ENCODE measurements at places on chromosomes 7 and 10.
A peak's percentile ranks its signal among the peaks of the same experiment; 100 is the strongest.

DNA sequence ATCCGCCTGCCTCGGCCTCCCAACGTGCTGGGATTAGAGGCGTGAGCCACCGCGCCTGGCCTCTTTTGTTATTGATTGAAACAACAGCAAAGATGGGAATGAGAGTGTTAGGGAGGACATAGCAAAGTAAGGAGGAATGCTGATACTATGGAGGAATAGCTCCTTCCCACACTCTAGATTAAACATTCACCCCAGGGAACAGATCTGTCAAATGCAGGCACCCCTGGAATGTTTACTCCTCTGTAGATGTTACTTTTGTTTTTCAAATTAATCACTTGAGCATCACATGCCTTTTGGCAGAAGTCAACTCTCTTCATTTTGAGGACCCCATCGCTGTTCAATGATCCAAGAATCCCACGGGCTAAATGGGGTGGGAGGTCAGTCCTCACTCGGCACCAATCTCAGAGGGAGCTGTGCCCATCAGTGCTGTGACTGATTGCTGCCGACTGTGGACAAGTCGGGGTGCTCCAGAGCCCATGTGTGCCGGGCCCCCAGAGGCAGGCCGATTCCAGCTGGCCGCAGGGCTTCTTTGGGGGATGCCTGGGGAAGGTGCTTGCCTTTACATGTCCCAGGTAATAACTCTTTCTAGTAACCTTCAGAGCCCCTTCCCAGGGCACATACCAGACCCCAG, 10.2 kb upstream of the COBL start:
- no peak for DNase-seq

DNA sequence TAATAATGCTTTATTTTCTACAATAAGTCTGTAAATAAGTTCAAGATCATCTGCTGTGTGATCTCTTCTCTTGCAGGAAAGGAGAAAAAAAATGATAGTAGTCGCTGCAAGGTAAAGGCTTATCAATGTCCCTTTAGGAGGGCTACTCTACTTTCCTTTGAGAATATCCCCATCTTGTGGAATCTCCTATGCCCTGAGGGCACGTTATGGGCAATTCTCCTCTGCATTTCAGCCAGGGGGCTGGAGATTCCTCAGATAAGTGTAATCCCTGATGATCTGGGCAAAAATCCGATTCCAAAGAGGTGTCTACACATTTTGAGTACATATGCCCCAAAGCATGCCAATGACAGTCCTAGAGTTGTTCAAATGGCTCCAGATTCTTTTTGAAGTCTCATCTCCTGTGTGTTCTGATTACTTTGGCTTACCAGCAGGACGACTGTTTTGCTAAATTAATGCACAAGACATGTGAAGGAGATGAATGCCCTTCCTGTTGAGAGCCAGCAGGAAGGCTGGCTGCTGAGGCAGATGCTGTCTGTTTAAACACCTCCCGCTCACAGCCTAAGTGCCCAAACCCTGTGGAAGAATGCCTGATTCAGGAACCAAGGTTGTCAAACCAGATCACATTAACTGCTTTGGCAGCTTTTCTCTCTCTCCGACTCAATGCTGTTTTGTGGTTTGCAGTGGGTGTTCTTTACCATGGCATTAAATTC, 171.2 kb upstream of the COL1A2 start:
- DNase-seq = peak; percentile 27

- no peak for DNase-seq
Observed at GRCh38 chr10:13103554-13103953, 3.6 kb downstream of the OPTN start.

DNA sequence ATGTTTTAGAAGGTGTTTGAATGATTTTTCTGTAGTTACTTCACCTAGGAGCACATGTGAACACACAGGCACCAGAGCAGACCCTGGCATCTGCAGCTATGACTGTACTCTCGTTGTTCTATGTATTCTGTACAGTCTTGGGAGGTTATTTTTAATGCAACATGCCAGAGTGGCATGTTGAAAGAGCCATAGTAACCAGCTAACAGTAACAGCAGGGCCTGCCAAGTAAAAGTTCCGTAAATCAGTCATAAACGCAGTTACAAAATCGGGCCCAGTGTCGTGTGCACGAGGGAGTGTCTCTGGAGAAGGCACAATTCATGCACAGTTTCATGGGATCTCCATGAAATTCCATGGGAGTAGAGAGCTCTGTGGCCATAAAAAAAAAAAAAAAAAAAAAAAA, 108.3 kb upstream of the CDK6 start:
- DNase-seq = no peak

DNA sequence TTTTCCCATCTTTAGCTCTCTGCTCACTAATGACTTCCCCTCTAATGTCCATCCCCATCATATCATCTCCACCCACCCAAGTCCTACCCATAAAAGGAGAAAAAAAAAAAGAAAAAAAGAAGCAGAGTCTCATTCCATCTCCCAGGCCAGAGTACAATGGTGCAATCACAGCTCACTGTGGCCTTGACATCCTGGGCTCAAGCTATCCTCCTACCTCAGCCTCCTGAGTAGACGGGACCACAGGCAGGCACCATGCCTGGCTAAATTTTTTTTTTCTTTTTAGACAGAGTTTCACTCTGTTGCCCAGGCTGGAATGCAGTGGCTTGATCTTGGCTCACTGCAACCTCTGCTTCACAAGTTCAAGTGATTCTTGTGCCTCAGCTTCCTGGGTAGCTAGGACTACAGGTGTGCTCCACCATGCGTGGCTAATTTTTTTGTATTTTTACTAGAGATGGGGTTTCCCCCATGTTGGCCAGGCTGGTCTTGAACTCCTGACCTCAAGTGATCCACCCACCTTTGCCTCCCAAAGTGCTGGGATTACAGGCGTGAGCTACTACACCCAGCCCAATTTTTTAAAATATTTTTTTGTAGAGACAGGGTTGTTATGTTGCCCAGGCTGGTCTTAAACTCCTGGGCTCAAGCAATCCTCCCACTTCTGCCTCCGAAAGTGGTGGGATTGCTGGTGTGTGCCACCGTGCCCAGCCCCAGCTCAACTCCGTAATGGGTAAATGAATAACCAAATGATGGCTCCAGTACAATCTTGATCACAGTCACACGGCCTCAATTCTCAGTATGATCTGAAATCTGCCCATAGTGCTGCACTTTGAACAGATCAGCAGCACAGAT, 24.6 kb upstream of the SGMS1 start:
- no peak for DNase-seq

DNA sequence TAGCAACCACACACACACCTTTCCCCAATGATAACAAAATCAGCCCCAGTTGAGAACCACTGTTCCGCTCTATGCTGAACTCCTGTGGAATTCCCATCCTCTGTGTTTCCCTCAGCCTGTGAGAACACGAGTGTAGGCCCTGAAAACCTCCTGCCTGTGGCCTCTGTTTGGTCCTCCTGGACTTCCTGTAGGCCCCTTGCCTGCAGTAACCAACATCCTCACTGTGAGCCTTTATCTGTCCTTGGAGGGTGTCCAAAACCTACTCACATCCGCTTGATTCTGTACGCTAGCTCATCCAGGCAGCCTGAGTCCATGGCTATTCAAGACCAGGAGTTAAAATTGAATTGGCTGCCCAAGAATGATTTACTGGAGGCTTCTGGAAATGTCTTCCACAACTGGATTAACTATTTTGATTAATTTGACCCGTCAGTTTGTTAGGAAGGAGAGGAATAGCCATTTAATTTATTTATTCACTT, 149.8 kb downstream of the AKR1D1 start:
- DNase-seq = no peak

DNA sequence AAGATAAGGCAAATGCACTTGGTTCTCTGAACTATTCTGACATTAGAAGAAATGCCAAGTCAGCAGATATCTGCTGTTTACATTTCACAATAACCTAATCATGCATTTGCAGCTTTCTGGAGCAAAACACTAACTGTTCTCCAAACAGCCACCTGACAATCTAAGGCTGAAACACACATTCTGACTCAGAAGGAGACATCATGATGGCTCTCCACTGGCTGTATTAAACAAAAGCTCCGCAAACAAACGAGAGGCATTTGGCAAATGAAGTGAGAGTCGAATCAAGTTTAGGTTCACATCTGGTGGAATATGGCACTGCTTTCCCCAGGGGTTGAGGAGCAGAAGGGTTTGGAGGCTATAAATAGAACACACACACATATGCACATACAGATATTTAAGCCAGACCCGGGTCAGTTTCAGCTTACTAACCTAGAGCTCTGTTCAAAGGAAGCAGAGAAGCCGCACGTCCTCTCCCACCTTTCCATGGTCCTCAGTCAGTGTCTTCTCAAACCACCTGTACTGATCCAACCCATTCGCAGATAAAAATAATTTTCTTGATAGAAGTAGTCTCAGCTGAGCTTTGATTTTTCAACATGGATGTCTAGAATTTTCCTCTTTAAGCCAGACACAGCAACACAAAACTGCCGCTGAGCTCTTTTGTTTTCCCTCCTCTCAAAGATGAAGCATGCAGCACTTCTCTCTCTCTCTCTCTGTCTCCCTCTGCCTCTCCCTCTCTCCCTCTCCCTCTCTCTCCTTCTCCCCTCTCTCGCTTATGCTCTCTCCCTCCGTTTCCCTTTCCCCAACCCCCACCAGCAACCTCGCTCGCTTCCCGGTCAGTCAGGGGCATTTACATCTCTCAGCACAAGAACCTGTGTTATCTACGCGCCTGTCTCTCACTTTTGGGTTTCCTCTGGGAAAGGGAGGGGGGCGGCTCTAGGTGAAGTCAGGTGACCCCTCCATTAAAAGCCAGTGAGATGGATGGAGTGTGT, 682.8 kb downstream of the MAGI2 start:
- no peak for DNase-seq

- no peak for DNase-seq
Observed at GRCh38 chr10:119061352-119061751, 19.3 kb downstream of the EIF3A start.

- DNase-seq = no peak
Observed at GRCh38 chr7:60017-60675, 132.2 kb upstream of the FAM20C start.

DNA sequence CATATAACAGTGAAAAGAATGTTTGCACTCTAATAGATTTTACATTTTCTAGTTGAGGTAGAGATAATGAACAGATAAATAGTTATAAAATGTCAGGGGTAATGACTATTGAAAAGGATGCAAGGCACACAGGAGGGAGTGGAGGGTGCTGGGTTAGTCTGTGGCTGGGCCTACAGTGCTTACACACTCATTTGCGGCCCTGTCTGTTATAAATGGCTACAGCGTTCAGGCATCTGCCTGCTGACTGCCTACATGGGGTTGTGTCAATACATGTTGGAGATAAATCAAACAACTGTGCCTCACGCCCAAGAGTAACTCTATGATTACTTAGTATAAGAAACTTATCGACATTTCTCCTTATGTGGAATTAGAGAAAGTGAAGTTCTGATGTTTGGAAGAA, 313.3 kb downstream of the ACTR3B start:
- DNase-seq = no peak

GRCh38 chr10:118565301-118566075, 30.0 kb downstream of the PRLHR start:
- no peak for DNase-seq

DNA sequence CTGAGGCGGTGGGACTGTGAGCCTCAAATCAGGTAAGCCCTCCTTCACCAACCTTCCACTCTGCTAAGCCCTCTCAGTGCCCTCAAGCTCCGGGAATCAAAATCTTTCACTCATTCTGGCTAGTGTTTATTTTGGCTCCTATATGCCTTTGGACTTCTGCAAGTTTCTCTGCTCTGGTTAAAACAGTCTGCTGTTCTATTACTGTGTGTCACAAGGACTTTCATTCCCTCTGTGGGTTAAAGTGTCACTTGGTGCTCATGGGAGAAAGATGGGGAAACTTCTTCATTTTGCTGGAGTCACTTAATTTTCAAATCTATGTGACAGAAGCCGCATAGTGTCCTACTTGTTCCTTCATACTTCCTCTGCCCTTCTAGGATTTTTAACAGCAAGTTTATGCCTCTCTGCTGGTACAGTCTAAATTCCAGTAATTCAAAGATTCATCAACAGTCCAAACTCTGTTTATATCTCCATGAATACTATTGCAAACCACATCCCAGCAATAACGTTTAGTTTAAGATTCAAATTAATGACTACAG, 61.3 kb downstream of the CD36 start:
- DNase-seq = peak; percentile 51

GRCh38 chr10:128087884-128088709, 38.1 kb downstream of the MKI67 start:
- DNase-seq = peak; percentile 43

DNA sequence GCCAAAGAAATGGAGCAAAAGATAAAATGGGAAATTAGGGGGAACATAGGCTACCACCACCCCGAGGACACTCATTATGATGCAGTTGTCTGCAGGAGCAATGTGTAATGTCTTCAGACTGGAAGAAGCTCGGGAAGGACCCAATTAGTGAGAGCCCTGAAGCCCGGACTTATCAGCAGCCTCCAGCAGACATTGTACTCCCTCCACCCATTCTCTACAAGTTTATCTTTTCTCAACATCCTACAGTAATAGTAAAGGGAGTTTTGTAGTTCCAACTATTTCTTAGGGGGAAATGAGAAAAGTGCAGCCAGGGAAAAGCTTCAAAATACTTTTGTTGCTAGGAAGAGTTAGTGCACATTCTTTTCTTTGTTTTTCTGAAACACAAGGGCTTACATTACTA, 657.3 kb upstream of the COBL start:
- no peak for DNase-seq

DNA sequence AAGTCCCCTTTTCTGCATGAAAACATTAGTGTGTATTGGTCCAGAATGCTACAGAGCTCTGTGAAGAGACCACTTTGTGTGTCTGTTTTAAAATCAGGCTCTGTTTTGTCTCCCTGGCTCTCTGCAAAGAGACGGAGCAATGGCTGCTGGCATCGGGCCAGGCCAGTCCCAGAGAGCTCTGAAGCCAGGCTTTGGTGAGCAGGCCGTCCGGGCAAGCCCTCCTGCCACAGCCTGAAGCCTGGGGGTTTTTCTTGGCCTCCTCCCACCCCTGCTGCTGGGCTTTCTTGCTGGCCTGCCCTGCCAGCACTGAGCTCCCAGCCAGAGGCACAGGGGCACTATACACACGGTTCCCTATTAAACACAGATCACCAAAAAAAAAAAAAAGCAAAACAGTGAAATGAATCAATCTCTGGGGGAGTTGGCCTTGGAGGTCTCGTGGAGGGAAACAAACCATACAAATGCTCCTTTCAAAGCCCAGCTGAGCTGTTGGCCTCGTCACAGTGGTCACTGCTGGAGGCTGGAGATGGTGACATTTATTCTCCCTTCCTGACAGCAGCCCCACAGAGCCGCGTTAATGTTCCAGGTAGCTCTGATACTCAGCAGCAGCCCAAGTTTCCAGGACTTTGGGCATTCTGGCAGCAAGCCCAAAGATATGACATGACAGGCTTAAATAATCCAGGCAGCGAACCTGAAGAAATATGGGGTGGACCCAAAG, 237.2 kb downstream of the TCF7L2 start:
- peak; percentile 20 for DNase-seq
